COR-L47 (cell line): ENCODE measurements at places on chromosomes 16 and 17.

DNA sequence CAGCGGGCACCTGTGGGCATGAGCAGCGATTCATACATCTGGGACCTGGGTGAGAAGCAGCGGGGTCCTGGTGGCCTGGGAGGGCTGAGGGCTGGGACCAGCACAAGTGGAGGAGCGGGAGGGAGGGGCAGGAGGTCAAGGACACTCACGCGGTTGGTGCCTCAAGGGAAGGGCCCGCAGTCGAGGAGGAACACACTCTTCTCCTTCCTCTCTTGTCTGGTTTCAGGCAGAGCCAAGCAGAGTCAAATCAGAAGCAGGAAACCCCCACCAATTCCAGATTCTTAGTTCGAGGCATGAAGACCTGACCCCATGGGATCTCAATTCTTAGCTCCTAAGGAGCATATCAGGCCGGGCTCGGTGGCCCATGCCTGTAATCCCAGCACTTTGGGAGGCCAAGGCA, 15.7 kb downstream of the DNAI2 start:
- DNase-seq = no peak

GRCh38 chr17:11814655-11815262, 182.5 kb downstream of the ZNF18 start:
- no peak for DNase-seq

- DNase-seq = no peak
Measured at GRCh38 chr17:71753070-71753469, 367.8 kb upstream of the SOX9 start.

DNA sequence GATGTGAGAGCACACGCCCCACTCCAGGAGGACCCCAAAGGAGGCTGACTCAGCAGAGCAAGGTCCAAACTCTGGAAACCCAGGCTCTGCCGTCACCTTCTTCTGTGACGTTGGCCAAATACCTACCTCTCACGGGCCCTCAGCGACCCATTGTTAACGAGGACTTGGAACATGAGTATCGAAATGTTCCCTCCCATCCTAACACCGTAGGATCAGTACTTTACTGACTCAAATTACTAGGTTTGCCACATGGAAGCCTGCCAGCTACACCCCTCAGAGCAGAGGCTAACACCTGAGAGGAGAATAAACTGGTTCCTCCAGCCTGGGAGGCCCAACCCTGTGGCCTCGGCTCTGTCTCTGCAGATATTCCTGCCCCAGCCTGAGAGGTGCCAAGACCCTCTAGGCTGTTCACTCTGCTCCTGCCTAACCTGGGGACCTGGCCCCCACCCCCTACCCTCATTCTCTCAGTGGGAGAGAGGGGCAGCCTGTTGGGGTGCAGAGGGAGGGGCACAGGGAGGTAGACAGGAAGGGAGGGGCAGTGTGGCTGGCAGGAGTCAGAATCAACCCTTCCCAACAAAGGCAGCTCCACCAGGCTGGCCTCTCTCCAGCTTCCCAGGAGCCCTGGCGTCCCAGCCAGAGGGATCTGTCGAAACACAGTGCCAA, 4.4 kb downstream of the PITPNM3 start:
- DNase-seq = peak; percentile 51

GRCh38 chr17:58362368-58363014, 10.5 kb upstream of the SUPT4H1 start:
- no peak for DNase-seq

DNA sequence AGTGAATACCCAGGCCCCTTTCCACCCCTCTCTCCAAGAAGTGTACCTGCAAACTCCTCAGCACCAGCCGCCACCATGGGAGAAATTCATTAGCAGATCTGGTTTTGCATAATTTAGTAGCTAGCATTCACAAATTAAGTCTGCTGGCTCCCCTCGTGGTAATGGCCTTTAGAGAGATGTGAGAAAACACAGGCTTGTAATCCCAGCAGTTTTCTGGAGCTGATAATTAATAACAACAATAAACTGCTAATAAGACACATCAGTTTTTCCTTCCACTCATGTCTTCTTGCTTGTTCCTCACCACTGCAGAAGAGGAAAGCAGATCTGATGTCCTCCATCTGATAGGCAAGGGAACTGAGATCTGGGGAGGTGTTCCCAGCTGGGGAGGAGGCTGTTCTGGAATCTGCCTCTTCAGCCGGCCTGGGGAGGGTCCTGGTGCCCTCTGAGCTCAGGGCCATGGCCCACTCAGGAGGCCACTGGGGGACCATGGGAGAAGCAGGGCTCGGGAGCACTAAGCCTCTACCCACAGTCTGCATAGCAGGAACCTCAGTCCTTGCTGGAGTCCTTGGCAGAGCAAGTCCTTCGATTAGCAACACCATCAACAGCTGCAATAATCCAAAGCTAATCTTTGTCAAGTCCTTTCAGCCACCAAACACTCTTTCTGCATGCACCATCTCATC, 74.2 kb upstream of the DNAJA2 start:
- no peak for DNase-seq

DNA sequence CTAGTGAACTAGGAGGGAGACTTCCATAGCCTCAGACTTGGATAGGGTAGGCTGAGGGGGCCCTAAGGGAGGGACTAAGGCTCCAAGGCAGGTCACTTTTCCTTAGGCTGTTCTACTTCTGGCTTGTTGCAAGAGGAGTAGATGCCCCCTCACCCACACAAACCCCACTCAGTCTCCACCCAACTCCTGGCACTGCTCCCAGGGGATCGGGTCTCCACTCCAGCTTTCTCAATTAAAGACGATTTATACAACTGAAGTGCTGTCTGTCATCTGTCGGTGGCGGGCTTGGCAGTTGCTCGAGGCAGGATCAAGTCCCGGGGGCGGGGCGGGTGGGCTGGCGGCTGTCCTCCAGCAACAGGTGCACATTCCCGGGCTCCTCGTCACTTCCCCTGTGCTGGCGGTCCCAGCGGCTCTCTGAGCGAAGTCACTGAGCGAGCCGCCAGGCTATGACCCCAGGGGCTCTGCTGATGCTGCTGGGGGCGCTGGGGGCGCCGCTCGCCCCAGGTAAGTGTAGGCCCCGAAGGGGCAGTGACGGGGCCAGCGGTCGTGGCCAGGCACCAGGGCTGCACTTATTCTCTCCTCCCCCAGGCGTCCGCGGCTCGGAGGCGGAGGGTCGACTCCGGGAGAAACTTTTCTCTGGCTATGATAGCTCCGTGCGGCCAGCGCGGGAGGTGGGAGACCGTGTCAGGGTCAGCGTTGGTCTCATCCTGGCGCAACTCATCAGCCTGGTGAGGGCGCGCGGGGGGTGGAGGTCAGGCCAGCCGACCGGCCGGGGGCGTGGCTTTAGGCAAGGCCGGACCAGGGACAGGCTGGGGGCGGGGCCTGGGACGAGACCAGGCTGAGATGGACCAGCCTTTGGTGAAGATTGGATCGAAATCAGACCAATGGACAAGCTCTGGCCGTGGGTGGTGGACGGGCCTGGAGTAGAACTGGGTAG, at the start of gene CHRNB1:
Gene CHRNB1 (plus strand): TSS at position 380 of the 937 bp plus-strand sequence. CDS start 67 bp downstream, at position 447.
- no peak for DNase-seq

- DNase-seq = no peak
Measured at GRCh38 chr17:81489998-81490992, 22.3 kb downstream of the ACTG1 start.

DNA sequence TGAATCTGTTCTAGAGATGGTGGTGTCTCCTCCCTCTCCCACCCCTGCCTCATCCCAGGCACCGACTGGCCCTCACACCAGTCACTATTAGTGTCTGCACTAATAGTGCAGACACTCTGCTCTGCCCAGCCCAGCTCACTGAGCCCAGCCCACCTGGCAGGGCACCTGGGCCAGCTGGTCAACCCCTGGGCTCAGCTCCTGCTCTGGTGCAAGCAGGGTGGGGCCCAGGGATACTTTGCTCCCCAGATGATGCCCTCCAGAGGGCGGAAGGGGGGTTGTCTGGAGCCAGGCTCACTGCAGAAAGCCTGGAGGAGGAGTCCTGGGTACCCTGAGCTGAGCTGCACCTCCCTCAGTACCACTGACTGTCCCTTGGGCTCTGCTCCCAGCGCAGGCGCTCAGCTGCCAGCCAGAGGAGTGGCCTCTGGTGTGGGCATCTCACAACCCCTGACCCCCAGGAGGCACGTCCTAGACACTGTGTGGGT, 14.5 kb downstream of the RAB11FIP4 start:
- no peak for DNase-seq

DNA sequence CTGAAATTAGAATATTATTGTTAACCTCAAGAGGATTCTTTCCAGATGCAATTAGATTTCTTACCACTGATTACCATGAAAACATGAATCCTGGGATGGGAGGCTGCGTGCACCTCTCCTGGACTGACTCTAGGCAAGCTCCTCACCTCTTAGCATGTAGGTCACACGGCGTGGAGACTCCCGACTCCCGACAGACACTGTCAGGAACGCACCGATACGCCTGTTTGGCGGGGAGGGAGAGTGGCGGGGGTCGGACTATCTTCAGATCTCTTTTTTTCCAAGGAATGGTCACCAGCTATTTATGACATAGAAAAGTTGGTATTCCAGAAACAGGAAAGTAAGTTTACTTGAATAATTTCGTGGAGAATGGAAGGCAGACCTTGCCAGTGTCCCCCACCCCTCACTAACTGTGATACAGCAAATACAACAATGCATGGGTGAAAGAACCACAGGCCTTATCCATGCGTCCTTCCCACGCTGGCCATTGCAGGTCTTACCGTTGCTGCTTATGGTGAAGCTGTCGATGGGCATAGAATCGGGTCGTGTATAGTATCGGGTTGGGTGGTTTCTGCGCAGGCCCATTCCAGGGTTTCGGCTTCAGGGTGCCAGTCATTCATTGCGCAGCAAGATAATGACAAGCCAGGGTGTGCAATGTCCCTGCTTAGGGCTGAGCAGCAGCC, 62.6 kb upstream of the ENDOV start:
- no peak for DNase-seq

GRCh38 chr17:49822829-49823228, 25.0 kb downstream of the TAC4 start:
- DNase-seq = no peak

GRCh38 chr16:8110572-8111514, 479.5 kb downstream of the TMEM114 start:
- DNase-seq = no peak

DNA sequence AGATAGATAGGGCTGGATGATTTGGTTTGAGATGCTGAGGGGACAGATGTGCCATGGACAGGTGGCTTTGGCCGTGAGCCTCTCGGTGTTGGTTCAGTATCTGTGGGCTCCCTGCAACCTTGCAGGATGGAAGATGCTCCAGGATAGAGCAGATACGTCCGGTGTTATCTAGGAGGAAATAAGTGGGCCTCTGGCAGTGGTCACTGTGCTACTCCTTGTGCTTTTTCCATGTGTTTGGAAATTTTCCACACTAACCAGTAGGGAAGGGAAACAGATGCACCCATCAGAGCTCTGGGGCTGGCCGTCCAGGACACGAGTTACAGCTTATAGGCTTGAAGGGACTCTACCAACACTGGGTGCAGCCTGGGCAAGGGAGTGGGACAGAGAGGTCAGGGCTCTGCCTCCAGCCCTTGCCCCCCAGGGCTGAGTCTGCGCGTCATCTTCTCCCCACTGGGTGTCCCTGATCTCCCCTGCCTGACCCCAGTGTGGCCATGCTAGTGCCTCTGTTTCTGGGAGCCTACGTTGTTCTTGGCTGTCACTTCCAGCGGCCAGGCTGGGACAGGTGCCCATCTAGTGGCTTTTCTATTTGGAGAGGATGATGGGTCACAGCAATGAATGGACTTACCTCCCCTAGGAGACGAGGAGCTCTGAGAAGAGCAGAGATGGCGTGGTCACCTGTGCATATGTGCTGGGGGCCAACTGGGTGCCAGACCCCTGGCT, 166.9 kb downstream of the SEC14L1 start:
- DNase-seq = no peak

DNA sequence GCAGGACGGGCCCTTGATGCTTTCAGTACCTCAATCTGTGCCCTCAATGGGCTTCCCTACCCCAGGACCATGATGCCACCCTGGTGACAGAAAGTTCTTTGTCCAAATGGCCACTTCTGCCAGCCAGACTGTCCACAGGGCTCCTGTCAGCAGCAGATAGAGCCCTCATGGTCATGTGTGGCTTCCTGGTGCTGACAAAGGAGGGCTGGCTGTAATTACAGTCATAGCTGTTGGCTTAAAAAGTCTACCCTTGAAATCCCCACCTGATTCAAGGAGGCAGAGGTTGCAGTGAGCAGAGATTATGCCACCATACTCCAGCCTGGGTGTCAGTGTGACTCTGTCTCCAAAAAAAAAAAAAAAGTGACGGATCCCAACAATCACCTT, 3.3 kb downstream of the TRPV2 start:
- DNase-seq = no peak

DNA sequence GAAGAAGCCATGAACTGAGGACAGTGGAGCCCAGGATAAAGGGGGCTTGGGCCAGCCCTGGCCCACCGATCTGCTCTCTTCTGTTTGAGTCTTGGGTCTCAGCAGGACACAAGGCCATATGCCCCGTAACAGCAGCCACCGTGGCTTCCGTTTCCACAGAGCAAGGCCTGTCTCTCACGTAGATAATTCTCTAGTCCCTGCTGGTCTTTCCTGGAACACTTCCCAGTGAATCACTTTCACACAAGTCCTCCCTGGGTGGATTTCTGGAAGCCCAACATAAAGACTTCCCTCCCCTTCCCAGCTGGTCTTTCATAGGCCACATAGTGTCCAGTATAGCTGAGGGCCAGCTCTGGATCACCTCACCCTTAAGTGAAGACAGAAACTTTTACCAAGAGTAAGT, 19.9 kb upstream of the C16orf78 start:
- no peak for DNase-seq

- no peak for DNase-seq
Measured at GRCh38 chr16:66212428-66212827, 154.1 kb upstream of the CDH5 start.

DNA sequence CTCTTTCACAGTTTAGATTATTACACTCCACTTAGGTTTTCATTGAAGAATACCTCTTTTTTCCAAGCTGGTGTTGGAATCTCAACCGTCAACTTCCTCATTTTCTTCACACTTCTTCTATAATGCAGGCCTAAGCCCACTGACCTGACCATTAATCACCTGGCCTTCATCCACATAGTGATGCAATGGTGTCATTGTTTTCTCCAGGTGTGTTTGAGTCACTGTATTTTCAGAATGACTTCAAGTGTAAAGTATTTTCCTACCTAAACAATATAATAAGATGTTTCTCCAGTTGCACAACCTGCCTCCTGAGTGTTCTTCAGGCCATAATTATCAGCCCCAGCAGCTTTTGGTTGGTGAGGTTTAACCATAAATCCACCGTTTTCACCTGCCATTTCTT, 1675.1 kb downstream of the TP53TG3F start:
- DNase-seq = no peak
